Activated naive CD4-positive, alpha-beta T cell treated with anti-CD3 and anti-CD28 coated beads for 36 hours (primary cell): ENCODE measurements at places on chromosomes 11 and 22. TPM values are rescaled to one million over a fixed set of nuclear protein-coding genes. Genes with fewer than 3 reads are reported as not detected.
A peak's percentile ranks its signal among the peaks of the same experiment; 100 is the strongest.

The SRRD gene
- 20.8 TPM for total RNA-seq

The SYT13 gene
- total RNA-seq: not detected

The POU2AF2 gene
- total RNA-seq: not detected

DNA sequence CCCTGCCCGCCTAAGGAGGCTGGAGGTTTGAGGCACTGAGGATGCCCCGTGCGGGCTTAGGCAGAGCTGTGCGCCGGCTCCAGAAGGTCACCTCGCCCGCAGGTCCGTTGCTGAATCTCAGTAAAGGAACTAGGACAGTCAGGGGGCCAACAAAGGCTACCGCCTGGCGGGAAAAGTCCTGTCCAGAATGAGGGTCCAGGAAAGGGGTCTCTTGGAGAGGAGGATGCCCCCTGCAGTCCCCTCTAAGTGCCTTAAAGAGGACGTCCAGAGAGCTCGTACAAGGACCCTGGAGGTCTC lies 548 bp downstream of the PVALB start:
- peaks cover 6% of the 10 kb centered on the region for H3K4me1 ChIP-seq
- H3K36me3 ChIP-seq: no peaks in the 10 kb centered on the region
- H3K27ac ChIP-seq: no peak overlapping the region
- H3K27me3 ChIP-seq: peaks cover 41% of the 10 kb centered on the region
- H3K4me3 ChIP-seq: no peak overlapping the region

GRCh38 chr22:46336119-46337078 lies 885 bp downstream of the TRMU start:
- no peaks in the 10 kb centered on the region for H3K27me3 ChIP-seq
- peaks cover 32% of the 10 kb centered on the region for H3K4me1 ChIP-seq
- peaks cover 30% of the 10 kb centered on the region for H3K36me3 ChIP-seq

DNA sequence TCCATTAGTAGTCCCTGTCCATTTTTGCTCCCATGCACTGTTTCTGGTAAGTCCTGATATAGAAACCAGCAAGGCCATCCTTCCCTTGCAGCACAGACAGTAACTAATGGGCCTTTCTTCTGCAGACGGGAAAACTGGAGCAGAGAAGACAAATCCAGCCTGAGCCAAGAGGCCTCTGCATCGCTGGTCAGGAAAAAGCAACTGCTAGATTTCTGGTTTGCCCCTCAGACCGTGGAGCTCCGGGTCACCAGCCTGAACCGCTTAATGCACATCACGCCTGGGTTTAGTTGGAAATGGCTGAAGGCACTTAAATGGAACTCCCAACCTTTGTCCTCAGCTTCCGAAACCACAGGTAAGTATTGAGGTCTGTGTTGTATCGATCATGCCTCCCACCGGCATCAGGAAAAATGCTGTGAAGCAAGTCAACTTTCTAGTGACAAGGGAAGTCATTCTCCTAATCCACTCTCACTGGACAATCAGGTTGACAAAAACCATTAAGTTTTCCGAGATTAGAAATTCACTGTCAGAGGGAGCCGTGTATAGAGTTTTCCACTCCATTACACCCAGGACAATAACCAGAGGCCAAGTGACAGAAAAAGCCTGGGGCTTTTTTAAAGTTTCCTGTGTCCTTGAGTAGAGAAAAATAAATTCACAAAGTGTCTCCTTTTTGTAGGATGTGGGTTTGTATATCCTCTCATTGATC lies 14.8 kb upstream of the LMO2 start:
- no peak overlapping the region for H3K27ac ChIP-seq
- H3K4me1 ChIP-seq: peaks cover 5% of the 10 kb centered on the region
- no peak for DNase-seq
- peaks cover 29% of the 10 kb centered on the region for H3K27me3 ChIP-seq

DNA sequence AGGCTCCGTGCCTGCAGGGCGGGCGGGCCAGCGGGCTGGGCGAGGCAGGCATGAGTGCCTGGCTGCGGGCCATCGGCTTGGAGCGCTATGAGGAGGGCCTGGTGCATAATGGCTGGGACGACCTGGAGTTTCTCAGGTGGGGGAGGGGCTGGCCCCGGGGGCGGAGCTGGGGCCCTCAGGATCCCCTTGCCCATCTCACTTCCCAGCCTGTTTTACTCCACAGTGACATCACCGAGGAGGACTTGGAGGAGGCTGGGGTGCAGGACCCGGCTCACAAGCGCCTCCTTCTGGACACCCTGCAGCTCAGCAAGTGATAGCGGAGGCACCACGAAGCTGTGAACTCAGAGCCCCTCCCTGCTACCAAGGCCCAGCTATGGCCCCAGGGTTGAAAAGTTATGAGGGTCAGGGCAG lies 5.9 kb downstream of the PHOX2A start:
- H3K36me3 ChIP-seq: peaks cover 5% of the 10 kb centered on the region
- H3K4me1 ChIP-seq: peaks cover 12% of the 10 kb centered on the region
- no peak overlapping the region for H3K4me3 ChIP-seq
- no peak overlapping the region for H3K27ac ChIP-seq
- DNase-seq: peak; percentile 66
- H3K27me3 ChIP-seq: peaks cover 36% of the 10 kb centered on the region
